PC-3 (cell line): ENCODE measurements at places on chromosomes 4 and X. TPM values are rescaled to one million over a fixed set of nuclear protein-coding genes. Genes with fewer than 3 reads are reported as not detected.

The ZNF718 gene
- total RNA-seq: 3.2 and 3.8 TPM in 2 replicates

The MAGEA3 gene
- 2.5 and 3.0 TPM in 2 replicates for total RNA-seq

The ERAS gene
- total RNA-seq: not detected in 2 replicates

The HELT gene
- total RNA-seq: not detected in 2 replicates

The SULT1B1 gene
- total RNA-seq: 0.04 and 0.17 TPM in 2 replicates

The FAM47A gene
- total RNA-seq: not detected in 2 replicates

DNA sequence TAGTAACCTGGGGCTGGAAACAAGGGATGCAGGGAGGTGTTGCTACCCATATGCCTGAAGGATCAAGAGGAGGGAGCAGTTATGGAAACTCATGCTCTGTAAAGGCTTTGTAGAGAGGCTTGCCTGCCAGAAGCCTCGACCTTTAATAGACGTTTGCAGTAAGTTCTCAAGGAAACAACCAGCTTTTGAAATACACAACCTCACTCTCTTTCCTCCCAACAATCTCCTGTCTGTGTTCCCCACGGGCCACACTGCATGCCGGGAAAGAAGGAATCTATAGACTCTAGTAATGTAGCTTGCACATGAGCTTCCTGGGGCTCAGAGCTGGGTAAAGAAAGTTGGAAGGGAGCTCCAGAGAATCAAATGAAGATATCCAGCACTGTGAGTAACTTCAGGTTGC lies 101.6 kb upstream of the PACRGL start:
- no peak for DNase-seq

- DNase-seq: peak; percentile 61
Observed at GRCh38 chr4:38860788-38861424, 4.3 kb upstream of the TLR6 start.

- DNase-seq: no peak
Observed at GRCh38 chrX:29587107-29587506, 628.3 kb upstream of the MAGEB2 start.

- no peak for DNase-seq
Observed at GRCh38 chr4:124947622-124948265, 235.2 kb upstream of the ANKRD50 start.

GRCh38 chrX:6024204-6024603 lies 204.5 kb downstream of the NLGN4X start:
- peak; percentile 21 for DNase-seq

- DNase-seq: peak; percentile 75
Observed at GRCh38 chr4:188986271-188986689, 847.0 kb downstream of the TRIML1 start.

GRCh38 chr4:110487873-110488272 lies 11.9 kb downstream of the ENPEP start:
- peak; percentile 19 for DNase-seq

DNA sequence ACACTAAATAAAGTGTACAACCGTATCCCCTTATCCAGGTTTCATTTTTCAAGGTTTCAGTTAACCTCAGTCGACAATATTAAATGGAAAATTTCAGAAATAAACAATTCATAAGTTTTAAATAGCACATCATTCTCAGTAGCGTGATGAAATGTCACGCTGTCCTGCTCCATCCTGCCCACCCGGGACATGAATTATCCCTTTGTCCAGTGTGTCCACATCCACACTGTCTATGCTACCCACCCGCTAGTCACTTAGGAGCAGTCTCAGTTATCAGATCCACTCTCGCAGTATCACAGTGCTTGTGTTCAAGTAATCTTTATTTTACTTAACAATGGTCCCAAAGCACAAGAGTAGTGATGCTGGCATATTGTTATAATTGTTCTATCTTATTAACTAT lies 54.7 kb downstream of the FRYL start:
- no peak for DNase-seq

DNA sequence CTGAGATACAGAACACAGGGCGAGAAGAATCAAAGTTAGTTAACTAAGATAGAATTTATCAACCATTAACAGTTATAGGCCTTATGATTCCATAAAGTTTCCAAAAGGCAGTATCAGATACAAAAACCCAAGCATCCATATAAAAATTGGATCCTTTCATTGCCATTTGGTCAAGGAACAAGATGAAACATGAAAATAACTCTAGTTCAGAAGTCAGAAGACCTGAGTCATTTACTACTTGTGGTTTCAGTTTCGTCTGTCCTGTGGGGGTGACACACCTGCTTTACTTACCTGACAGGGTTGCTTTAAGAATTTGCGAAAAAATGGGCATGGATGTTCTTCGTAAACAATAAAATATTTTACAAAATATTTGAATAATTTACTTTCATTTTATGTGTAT lies 130.8 kb downstream of the ANAPC10 start:
- peak; percentile 43 for DNase-seq

DNA sequence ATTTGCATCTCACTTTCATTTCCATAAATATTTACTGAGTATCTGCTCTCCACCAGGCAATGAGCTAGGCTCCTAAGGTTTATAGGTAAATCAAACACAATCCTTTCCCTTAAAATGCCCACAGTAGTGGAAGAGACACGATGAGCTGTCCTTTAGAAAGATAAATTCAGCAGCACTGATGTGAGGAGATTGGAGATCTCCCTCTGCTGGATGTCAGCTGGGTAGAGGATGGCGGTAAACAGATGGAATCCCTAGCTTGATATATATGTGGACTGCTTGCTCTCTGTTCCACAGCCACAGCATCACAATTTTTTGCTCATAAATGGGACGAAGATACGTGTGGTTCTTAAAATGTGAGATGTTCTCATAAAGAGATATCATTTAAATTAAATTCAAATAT lies 216.4 kb upstream of the RASGEF1B start:
- peak; percentile 40 for DNase-seq

DNA sequence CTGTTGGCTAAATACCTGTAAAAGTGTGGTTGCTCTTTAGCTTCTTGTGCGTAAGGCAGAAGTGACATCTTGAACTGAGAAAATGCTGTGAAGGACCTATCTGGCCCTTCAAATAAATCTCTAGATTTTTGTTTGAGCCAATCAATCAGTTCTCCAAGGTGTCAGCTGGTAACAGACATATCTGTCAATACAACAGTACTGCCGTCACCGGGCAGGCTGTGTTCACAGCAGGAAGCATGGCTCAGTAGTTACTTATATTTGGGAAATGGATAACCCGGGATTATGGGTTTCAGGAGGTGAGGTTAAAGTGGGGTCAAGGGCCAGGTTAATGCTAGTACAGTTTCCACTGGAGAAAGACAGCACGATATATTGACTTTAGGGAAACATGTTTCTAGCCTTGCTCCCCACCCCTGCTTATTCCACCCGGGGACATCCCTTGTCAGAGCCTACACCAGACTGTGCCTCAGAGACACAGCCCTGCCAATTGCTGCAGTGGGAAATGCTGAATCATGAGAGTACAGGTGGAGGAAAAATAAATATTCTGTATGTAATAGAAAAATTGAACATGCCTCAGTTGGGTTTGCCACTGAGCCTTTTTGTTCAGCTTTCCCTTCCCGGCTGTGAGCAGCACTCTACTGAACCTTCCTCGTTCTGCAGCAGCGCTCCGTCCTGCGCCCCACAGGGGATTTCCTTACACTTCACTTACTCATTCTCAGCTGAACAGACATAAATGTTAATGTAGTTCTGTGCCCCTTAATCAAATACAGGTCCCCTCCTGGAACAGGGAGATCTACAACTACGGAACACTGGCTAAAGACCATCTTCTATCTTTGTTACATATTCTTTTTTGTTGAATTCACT lies 121.1 kb downstream of the MGST2 start:
- no peak for DNase-seq

DNA sequence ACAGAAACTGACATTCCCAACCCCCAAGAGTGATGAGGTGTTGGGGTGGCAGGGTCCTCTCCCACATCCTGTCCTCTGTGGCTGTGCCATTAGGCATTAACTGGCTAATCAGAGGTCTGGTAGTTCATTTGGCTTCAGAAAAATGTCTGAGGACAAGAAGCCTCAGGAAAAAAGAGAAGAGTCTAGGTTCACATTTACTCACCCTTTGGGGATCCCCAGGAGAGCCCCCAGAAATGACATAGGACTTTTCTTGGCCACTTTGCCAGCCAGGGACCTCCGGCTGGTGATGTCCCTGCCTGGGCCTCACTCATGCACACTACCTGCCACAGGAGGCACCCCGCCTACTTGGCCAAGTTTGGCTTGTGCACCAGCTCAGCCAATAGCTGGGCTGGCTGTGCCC lies 173.0 kb downstream of the RBM46 start:
- DNase-seq: no peak

GRCh38 chr4:24643774-24644520 lies 59.6 kb upstream of the DHX15 start:
- peak; percentile 30 for DNase-seq

DNA sequence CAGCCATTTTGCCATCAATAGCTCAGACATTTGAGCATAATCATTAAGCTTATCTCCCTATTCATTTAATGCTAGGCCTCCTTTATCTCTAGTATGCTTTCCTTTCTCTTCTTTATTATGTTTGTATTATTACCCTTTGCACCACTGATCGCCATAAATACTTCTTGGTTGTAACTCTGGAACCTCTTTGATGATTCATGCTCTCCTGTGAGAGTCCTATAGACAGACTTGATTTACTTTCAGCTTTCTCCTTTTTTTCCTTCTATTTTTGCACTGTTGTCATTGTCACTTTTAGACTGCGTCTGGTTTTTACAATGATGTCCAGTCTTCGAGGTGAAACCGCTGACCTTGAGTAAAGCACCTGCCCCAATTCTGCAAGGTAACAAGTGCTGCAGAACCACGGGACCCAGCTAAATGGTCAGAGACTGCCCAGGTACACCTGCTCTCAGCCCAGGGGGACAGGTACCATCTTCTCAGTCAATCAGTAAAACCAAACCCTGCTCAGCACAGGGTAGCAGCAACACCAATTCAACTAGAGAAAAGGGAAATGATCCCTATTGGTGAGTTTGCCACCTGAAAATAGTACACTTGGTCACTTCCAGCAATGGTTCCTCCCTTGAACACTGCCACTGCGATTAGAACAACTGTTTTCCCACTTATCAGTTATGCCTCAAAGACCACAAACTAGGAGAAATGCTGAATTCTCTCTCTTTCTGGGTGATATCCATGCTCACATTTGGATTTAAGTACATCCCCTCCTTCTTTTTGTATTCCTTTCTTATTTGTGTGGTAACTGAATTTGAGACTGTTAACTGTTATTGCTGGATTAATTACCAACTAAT lies 125.1 kb downstream of the MAML3 start:
- DNase-seq: peak; percentile 3

GRCh38 chr4:22202246-22202974 lies 253.8 kb upstream of the KCNIP4 start:
- peak; percentile 87 for DNase-seq

GRCh38 chrX:151042842-151043241 lies 59.7 kb downstream of the HMGB3 start:
- no peak for DNase-seq

DNA sequence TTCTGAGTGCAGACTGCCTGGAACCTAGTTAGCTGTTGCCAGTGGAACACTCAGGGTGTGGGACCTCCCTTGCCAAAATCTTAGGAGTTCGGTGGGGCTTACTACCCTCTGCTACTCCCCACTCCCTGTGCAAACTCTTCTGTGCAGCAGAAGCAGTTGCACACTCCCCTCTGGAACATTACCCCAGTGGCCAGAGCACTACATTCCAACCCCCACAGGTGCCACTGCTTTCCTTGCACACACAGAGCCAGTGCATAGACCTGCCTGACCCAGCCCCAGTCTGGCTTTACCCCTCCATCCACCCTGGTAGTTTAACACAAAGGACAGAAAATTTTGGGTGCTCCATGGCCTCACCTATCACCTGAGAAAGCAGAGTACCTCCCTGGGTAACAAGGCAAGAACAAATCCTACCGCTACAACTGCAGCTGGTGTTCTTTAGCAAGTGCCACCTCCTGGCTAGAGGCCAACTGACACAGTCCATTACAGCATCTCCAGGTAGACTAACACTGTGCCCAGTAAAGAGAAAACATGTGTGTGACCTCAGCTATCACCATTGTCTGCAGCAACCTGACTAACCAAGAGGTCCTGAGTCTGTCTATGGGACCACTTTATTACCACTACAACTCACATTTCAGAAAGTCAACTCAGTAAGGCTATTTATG lies 11.5 kb upstream of the RASSF6 start:
- DNase-seq: no peak
